Activated gamma-delta T cell treated with anti-CD3 and anti-CD28 coated beads, Interleukin-2, amount 50 U/mL, for 16 hours (primary cell): ENCODE measurements at places on chromosomes 2 and 18.

GRCh38 chr2:160353166-160353565 lies 140.4 kb downstream of the RBMS1 start:
- no peak for DNase-seq

DNA sequence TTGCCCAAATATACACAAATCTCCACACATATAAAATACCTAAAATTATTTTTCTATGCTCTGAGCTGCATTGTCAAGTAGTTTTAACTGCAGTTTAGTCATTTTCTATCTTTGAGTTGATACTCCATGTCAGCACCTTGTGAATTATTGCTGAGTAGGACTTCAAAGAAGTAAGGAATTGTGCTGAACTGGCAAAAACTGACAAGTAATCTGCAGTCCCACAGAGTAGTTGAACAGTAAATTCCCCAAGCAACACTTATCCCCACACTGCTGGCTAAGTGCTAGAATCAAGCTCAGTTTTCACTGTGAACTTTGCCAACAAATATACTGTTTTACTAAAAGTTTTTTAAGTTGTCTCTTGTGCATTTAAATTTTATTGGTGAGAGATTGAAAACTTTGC lies 141.8 kb upstream of the ST6GAL2 start:
- DNase-seq = no peak

DNA sequence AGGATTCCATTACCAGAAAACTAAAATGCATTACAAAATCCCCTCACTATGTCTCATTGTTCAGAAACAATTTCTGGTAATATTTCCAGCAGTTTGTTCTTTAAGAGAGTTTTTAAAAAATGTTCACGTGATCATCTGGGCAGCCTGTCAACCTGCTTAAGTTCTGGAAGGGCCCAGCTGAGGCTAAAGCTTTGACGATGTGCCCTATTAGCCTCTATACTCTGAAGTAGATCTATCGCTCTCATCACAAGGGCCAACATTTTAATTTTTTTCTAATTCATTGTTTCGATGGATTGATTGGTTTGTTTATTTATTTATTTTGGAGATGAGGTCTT lies 205.8 kb downstream of the PRKCE start:
- no peak for DNase-seq

- DNase-seq = no peak
Measured at GRCh38 chr2:233799716-233800115, 21.6 kb downstream of the MROH2A start.

- DNase-seq = no peak
Measured at GRCh38 chr2:218566296-218566695, 1.9 kb downstream of the USP37 start.

DNA sequence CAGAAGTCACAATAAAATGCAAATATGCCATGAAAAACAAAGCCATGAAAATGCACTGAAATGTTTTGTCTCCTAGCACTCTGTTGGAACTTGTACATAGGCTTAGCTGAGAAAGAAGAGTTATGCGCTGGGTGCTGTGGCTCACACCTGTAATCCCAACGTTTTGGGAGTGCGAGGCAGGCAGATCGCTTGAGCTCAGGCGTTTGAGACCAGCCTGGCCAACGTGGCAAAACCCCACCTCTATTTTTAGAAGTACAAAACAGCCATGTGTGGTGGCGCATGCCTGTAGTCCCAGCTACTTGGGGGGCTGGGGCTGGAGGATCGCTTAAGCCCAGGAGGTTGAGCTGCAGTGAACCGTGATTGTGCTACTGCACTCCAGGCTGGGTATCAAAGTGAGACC lies 39.9 kb downstream of the IRS1 start:
- no peak for DNase-seq

DNA sequence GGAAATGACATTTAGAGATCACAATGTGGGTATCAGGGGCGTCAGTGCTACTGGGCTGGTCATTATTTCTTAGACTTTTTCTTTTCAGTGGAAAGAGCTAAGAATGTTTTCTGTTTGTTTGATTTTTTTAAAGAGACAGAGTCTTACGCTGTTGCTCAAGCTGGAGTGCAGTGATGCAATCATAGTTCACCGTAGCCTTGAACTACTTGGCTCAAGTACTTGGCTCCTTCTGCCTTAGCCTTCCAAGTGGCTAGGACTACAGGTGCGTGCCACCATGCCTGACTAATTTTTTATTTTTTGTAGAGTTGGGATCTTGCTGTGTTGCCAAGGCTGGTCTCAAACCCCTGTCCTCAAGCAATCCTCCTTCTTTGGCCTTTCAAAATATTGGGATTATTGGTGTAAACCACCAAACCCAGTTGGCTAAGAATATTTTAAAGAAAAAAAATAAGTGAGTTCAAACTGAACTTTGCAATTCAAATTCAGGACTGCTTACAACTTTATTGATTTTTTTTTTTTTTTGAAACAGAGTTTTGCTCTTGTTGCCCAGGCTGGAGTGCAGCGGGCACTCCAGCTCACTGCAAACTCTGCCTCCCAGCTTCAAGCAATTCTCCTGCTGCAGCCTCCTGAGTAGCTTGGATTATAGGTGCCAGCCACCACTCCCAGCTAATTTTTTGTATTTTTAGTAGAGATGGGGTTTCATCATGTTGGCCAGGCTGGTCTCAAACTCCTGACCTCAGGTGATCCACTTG lies 154.2 kb downstream of the MIB1 start:
- DNase-seq = no peak

DNA sequence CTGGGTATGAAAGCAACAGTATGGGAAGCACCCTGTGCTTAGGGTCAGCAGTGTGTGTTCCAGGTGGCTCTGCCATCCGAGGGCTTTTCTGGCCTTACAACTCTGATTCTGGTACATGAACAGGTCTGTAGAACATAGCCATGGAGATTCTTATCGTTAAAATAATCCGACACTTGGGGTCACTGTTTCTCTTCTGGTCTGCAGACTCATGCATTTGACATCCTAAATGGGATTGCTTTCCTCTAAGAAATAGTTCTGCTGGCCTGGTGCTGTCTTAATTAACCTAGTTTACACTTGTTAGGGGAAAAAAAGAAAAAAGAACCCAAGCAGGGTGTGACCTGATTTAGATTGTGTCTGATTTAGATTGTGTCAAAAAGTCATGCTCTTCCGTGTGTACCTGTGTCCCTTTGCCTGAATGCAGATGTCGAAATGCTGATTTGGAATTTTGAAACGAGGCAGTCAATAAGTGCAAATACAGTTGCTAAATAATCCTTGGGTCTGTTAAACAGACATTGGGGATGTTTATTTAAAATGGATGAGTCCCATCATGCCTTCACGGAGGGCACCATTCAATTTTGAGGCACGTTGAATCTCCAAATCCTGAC lies 59.6 kb downstream of the TRPM8 start:
- no peak for DNase-seq

GRCh38 chr2:39646267-39646666 lies 19.4 kb upstream of the TMEM178A start:
- no peak for DNase-seq

GRCh38 chr18:12656938-12657683 lies 796 bp downstream of the SPIRE1 start:
- no peak for DNase-seq

GRCh38 chr2:5140347-5140746 lies 551.8 kb upstream of the SOX11 start:
- no peak for DNase-seq

DNA sequence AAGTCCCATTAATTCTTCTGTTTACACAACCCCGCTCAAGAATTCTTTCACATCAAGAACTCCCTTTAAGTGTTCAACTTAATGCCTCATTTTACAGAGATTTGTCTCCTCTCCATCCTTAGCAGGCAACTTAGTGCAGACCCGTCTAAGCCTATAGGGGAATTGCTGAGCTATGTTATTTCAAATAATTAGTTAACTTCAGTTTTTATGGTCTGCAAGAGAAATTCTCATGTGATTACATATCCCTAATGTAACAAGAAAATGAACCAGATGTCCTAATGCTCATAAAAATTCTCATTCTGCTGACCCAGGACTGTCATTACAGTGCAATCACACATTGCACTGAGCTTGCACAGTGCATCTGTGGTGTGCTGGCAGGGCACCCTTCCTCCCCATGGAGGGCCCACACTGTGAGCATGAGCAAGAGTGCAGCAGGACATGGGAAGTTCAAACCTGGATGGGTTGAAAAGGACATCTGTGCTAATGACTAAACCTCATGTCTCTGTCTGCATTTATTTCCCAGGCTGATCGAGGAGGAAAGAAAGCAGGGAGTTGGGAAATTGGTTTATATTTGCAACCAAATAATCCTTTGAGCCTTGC lies 97.1 kb downstream of the COL5A2 start:
- DNase-seq = no peak

DNA sequence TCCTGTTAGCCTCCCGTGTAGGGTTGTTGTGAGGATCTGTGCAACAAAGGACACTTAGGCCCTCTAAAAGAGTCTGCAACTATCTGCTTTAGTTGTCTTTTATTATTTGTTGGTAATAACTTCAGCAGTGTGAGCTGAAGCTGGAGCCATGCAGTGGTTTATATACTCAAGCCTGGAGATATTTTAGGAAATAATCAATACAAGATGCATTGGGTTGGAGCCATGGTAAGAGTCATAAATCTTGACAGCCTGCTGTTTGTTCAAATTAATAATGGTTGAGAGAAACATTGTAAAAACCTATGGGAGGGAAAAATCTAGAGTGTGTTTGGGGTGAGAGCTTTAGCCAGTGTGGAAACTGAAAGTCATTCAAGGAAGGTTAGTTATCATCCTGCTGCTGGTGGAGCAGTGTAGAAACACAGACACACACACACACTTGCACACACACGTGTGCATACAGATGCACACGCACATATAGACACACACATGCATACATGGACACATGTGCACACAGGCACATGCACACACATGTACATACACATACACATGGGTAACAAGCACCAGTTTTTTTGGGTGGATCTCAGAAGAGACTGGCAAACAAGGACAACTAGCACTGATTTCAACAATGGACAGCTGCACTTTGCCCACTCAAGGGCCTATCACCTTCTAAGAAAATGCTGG lies 51.0 kb downstream of the ACOXL start:
- no peak for DNase-seq

GRCh38 chr2:74205596-74205995 lies 7.2 kb downstream of the MTHFD2 start:
- DNase-seq = no peak

- DNase-seq = no peak
Measured at GRCh38 chr2:20165677-20166509, 59.0 kb downstream of the SDC1 start.

DNA sequence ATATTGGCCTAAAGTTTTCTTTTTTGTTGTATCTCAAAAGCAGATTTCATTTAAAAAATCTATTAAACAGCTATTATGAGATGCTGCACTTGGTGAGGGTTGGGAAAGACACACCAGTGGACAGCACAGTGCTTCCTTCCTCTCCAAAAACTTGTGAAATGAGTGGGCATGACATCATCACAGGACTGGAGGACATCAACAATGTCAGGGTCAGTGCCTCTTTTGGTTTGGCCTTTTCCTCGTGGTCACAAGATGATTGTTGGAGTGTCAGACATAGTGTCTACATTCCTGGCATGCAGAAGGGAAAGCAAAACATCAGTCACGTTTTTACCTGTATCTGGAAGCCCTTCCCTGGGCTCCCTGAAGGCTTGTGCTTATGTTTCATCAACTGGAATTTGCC lies 49.6 kb downstream of the IL1R2 start:
- no peak for DNase-seq

DNA sequence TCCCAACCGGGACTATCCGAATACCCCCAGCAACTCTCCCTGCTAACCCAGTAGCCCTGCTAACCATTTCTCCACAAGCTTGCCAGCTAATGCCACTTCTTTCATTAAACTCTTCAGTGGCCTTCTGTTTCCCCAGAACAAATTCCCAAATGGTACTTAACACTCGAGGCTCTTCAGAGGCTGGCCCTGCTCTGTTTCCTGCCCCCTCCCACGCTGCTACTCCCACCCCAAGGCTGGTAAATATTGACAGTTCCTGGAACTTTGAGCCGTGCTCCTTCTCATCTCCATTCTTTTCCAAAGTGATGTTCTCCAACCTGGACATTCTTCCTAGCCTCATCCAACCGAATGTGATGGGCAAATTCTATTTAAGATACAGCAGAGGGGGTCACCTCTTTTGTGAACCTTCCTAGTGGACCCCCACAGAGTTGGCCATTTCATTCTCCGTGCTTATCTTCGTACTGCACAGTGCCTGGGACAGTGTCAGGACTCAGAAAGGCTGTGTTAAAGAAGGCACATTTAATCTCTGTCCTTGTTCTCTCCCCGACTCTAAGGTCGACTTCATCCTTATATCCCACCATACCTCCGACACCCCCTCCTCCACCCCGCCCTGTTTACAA lies 3.2 kb upstream of the KIDINS220 start:
- DNase-seq = no peak

GRCh38 chr2:208906330-208906729 lies 499.7 kb downstream of the PTH2R start:
- DNase-seq = no peak

GRCh38 chr2:217897816-217898806 lies 104.7 kb downstream of the TNS1 start:
- DNase-seq = no peak

GRCh38 chr18:74215863-74216262 lies 67.5 kb downstream of the TIMM21 start:
- no peak for DNase-seq

DNA sequence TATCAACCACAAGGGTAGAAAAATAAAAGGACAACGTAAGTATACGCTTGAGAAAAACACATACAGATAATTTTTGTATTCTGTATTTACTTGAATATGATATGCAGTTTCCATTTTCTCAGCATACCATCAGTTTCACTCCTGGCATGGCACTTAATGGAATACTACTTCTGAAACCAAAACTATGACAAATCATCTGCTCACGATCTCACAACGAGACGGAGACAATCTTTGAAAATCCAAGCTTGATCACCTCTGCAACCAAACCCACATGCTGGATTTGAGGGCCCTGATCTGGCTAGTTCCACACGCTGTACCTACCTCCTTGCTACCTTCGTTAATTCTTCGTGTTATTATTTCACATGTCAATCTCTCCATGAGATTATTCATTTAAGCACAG lies 387.6 kb downstream of the NBAS start:
- DNase-seq = no peak

GRCh38 chr2:226881287-226881686 lies 45.4 kb downstream of the RHBDD1 start:
- DNase-seq = no peak

DNA sequence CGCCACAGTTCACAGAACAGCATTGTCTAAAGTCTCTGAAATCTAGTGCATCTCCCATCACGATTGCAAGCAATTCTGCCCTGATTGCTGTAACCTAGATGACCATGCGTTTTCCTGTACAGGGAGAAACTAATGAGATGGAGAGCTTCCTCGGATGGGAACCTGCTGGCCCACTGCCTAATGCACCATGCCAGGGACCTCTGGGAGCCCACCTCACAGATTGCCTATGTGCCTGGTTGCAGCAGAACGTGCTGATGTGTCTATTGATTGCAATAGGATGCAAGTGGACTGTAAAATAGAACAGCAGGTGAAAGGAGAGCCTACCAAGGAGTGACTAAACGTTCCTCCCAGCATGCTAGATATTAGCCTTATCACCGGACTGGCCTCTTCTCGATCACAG lies 141.0 kb upstream of the RAB12 start:
- DNase-seq = no peak
